Common myeloid progenitor, CD34-positive (primary cell): ENCODE measurements at places on chromosomes 4 and X.
A peak's percentile ranks its signal among the peaks of the same experiment; 100 is the strongest.

DNA sequence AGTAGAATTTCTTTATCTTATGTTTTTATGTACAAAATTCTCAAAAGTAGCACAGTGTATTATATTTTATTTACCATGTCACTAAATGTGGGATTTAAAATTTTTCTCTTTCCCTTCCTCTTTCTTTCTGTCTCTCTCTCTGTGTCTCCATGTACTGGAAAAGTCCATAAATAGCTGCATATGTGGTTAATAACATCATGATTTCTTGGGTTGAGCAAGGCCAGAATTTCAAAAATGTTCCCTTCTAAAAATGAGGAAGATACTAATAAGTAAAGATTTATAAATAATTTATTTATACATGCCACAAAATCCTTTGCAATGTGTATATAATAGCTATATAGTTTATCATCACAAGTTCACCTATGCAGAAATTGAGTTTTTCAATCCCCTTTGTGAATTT, 29.1 kb upstream of the DKK2 start:
- DNase-seq, result no peak

DNA sequence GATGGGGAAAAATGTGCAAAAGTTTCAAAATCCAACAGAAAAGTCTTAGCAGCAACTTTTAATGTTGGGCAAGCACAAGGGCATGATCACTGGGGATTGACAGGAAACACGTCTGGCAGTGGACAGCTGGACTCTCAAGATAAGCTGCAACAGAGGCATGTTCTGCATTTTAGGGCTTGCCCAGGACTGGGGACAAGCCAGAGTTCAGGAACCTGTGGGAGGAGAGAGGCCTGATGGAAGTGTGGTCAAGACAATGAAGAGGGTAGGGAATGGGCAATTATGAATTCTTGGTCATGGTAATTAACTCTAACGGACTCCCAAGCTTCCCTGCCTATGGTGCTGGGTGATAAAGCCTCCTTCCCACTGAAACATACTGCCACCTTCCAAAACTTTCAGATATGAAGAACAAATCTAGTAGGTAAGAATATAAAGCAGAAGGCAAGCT, 48.4 kb downstream of the ANXA3 start:
- DNase-seq, result peak; percentile 72

- DNase-seq, result no peak
Observed at GRCh38 chr4:136680271-136680670, 852.0 kb downstream of the PCDH18 start.

DNA sequence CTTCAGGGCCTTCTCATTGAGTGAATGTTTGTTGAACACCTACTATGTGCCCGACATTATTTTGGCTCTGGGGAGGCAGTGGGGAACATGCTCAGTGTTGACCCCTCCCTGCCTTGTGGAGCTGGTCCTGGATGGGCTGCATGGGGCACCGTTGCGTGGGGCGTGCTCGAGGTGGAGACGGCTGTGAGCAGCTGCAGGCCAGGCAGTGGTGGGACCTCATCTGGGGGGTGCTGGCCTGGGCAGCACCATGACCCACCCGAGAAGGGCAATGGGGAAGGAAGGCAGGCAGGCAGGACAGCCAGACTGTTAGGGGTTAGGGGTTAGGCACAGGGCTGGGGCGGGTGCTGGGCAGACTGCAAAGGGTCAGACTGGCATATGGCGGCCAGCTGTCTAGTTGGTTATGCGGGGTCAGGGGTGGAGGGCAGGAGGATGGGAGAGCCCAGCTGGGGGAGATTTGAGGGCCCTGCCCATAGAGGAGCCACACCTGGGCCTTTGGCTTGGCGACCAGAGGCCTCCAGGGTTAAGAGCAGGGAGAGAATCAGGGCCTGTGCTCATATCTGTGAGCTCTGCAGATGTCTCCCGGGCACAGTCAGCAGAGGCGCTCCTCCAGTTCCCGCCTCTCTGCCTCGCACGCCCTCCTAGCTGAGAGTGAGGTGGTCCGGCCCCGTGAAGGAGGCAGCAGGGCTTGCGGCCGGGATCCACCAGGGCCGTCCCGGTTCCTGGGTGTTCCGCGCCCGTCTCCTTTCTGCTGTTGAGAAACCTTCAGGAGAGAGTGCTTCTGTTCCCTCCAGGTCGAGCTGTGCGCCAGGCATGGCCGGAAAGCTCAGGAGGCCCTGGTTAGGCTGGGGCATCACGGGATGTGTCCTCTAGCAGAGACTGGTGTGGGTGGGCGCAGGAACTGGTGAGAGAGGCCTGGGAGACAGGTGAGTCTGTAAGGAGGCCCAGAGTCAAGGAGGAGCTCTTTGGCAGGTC, 73.3 kb downstream of the RGS12 start:
- DNase-seq, result no peak

DNA sequence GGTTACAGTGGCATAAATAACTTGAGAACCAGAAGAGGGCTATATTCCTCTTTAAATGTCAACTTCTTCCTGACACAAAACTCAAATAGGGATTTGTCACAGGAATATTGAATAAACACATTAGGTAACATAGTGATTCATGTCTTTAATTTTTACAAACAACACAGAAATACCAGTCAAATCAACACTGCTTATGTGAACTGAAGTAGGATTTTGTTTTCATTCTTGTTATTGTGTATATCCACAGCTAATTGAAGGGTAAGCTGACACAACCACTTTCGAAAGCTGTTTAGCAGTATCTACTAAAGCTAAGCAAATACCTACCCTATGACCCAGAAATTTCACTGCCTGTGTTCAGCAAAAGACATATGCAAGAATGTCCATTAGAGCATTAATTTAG, 120.4 kb upstream of the EOLA2 start:
- DNase-seq, result no peak

DNA sequence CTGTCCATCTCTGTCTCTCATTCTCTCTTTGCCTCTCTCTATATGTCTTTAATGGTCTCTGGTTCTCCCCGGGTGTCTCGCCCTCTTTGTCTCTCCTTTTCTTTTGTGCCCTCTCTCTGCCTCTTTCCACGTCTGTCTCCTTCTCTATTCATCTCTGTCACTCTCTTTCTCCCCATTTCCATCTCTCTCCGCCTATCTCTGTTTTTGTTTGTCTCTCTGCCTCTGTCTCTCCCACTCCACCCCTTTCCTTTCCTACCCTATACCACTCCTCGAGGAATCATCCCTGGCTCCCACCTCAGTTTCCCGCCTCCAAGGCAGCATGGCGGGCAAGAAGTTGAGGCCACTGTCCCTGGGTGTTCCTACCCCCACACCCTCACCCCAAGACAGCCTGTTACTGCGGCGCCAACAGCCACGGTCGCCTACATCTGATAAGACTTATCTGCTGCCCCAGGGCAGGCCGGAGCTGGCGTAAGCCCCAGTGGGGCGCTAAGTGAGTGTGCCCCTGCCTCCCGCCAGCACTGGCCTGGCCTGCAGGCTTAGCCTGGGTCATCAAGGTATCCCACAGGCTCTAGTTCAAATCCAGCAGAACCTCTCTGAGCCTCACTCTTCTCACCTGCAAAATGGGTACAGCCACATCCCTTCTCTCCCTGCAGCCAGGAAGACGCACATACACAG, 713 bp upstream of the GATA1 start:
- peak; percentile 48 for DNase-seq

DNA sequence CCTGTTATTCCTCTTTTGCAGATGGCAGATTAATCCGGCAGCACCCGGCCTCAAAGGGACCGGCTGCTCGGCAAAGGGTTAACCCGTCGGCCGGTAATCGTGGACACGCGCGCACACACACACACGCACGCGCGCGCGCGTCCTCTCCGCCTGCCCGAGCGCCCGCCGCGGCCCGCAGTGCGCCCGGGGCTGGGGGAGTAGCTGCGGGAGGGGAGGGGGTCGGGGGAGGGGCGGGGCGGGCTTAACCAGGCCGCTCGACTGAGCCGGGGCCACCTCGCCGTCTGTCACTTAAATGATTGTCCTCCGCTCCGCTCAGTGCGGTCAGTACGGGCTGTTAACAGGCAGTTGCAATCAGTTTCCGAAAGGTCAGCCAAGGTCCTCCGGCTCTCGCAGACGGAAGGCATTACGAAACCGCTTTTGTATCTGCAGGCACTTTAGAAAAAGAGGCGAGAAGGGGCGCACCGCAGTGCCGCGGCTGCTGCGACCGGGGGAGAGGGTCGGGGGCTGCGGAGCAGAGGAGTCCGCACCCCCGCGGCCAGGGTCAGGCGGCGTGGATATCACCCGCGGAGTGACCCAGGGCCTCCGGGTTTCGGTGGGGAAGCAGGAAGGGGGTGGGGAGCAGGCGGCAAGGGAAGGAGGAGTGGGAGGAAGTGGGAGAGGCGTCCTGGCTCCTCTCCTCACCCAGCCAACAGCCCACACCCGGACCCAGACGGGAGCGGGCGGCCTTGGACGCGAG, 57.3 kb upstream of the BCOR start:
- no peak for DNase-seq

GRCh38 chrX:53746718-53747117, 60.2 kb upstream of the HUWE1 start:
- DNase-seq, result no peak

DNA sequence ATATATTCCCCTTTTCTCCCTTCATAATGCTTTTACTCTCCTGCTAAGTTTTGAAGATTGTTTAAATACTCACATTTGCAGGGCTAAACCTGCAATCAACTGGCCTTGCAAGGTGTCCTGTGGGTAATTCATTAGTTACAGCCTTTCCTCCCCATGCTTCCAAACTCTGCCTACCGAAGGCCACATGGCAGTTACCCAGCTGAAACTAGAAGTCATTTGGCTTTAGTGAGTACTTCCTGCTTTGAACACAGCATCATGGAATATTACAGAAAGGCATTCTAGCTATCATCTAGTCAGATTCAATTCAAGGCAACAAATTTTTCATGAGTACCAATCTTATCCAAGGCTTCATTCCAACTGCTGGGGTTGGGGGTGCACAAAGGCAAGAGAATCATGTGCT, 55.6 kb downstream of the SRPX start:
- DNase-seq, result no peak

DNA sequence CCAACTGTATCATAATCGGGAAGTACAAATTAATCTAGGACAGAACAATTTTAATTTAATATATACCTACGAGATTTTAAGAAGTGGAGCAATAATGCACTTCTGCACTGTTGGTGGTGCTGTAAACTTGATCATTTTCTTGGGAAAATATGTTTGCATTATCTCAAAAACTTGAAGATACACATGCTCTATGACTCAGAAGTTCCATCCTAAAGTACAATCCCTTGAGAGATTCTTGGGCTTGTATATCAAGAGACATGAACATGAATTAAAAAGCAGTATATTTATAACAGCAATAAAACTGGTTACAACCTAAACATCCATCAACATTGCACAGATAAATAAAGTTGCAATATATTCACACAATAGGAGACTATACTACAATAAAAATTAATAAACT, 168.8 kb downstream of the CLCN4 start:
- no peak for DNase-seq

DNA sequence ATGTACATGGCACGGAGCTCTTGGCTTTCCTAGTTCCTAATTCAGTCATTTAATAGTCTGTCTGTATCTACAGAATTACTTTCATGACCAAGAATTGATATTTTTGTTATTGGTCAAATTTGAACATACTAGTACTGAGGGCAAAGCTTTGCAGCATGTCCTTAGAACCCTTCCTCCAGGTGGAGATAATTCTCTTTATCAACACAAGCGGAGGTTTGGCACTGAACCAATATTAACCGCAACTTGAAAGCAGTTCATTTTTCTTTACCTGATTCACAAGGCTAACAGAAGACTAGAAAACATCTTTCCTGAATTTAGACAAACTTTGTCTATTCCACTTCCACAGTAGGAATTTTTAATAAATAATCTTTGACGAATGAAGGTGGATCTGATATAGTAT, 73.8 kb downstream of the TACR3 start:
- no peak for DNase-seq
